ENCODE measurements at places on chromosomes 2 and 18.

- DNase-seq = no peak
Observed at GRCh38 chr2:191901031-191901430, 54.1 kb upstream of the CAVIN2 start.

DNA sequence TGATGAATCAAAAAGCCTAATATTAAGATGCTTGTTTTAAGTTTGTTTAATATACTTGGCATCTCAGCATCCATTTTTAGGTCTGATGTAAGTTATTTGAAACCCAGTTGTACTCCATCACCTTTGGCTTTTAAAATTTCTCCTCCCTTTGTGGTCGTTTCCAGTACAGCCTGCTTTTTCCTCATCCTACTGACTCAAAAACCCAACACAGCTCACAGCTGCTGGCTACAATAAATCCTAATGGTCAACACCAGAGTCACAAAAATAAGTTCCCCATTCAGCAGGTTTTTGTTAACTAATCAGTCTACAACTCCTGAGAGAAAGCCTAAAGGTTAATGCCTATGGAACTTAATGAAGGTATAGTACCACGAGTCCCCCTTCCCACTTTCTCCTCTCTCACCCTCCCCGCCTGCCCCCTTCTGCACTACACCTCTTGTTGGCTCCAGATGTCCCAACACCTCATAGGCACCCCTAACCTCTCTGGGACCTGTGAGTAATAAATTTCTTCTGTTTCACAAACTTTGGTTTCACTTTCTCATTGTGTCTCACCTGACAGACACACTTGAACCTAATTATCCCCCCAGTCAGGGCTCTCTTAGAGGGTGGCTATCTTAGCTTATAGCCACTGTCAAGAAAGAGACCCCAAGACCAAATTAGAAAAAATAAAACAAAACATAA, 148.6 kb downstream of the GALNT1 start:
- DNase-seq = no peak

GRCh38 chr2:8803658-8804379, 33.6 kb downstream of the KIDINS220 start:
- DNase-seq = peak; percentile 99

GRCh38 chr2:186302263-186302662, 183.8 kb upstream of the ZC3H15 start:
- DNase-seq = no peak

- no peak for DNase-seq
Observed at GRCh38 chr2:119259296-119259860, 35.7 kb downstream of the STEAP3 start.

- no peak for DNase-seq
Observed at GRCh38 chr2:173424886-173425285, 70.2 kb downstream of the CDCA7 start.

DNA sequence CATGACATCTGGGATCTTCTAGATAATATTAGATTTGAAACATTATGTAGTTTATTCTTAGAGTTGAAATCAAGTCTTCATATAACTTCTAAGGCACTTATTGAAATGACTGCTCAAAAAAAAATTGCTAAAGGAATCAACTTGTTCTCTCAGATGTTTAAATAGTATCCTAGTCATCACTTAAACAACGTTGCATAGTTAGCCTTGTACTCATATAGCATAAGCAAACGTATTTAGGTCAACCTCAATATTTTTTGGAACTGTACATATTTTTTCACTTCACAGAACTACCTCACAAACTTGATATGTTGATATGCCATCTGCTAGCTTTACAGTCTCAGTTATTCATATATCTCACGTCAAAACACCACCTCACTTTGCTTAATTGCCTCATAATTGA, 47.1 kb upstream of the CREB1 start:
- no peak for DNase-seq

GRCh38 chr2:49616800-49617199, 462.5 kb upstream of the FSHR start:
- peak; percentile 10 for DNase-seq

DNA sequence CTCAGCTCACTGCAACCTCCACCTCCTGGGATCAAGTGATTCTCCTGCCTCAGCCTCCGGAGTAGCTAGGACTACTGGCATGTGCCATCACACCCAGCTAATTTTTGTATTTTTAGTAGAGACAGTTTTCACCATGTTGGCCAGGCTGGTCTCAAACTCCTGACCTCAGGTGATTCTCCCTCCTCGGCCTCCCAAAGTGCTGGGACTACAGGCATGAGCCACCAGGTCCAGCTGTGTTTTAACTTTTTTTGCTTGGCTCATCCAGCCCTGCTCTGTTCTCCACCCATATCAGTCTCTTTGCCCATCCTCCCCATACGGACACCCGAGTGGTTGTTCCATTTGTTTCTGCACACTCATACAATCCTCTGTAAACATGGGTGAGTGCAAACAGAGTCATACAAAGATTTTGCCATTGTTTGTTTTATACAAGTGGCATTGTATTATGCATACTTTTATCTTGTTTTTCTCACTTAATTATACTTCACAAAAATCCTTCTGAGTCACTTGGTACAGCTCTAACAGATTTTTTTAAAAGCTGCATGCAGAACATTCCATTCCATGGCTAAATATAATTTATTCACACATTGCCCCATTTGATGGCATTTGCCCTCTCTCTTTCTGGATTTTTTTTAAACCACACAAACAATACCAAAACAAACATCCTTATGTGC, 5.3 kb downstream of the APOB start:
- DNase-seq = peak; percentile 39

GRCh38 chr2:38935568-38936172, 46.0 kb downstream of the ARHGEF33 start:
- no peak for DNase-seq

- DNase-seq = no peak
Observed at GRCh38 chr2:173030561-173031490, 44.8 kb upstream of the MAP3K20 start.

DNA sequence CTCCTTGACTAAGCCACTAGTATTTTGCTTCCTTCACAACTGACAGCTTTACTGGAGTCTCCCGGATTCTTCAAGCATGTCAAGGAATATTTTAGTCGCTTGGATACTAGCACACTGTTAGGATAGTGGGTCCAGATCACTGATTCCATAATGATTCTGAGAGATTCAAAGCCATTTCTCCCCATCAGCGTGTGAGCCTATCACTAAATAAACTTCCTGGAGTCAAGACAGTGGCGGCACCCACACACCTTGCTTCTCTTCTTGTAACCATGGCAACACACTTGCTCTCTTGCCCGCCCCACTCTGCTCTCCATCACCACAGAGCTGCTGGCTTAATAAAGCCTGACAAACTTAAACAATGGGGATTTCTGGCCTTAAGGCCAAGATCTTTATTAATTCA, 245.1 kb downstream of the LRRTM1 start:
- DNase-seq = no peak

- DNase-seq = no peak
Observed at GRCh38 chr2:73292906-73293533, 328 bp downstream of the EGR4 start.

- DNase-seq = no peak
Observed at GRCh38 chr2:236286873-236287545, 22.8 kb upstream of the ASB18 start.

GRCh38 chr2:48448274-48449061, 81.5 kb upstream of the STON1 start:
- DNase-seq = no peak

DNA sequence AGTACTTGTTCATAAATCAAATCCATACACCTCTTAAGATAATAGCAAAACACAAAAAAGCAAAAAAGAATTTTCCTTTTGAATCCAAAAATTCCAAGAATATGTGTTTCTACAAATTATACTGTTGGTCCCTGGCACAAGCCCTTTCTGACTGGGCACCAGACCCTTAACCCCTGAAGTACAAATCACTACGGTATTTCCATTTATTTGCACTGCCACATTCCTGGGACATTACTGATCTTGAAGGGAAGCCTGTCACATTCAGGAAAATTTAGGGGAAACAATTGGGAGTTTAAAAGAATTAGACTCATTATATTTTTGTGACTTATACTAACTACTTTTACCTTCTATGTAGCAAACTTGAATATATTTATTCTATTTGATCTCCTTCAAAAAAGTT, 98.8 kb downstream of the ZNF521 start:
- no peak for DNase-seq

DNA sequence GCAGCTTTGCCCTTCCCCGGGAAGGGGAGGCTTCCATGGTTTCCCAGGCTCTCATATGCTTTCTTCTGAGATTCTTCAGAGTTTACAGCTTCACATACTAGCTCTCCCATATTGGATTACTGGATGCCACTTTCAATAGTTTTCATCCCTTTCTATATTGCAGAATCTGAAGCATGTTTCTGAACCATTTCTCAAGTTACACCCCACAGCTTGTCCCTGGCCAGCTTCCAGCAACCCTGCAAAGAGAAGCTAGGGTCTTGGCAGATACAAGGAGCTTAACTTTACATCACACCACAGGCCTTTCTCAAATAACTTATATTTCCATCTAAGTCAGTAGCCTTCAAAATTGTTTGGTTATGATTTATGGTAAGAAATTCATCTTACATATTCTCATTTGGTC, 39.6 kb downstream of the LHCGR start:
- DNase-seq = no peak

DNA sequence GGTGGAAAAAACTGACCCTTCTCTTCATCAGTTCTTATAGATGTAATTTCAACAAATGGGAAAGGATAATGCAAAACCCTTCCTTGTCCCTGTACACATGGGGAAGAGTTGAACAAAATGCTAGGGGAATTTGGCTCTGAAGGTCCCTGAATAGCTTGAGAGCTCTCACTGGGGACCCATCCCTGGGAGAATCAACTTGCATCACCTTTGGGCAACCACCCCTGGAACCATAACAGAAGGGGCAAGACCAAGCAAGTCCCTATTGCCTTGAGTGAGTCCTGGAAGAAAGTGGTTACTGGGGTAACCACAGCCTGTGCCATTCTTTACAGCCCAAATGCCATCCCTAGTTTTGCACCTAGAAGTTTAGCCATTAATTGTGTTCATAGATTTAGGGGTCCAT, 52.2 kb upstream of the B3GNT2 start:
- DNase-seq = no peak

DNA sequence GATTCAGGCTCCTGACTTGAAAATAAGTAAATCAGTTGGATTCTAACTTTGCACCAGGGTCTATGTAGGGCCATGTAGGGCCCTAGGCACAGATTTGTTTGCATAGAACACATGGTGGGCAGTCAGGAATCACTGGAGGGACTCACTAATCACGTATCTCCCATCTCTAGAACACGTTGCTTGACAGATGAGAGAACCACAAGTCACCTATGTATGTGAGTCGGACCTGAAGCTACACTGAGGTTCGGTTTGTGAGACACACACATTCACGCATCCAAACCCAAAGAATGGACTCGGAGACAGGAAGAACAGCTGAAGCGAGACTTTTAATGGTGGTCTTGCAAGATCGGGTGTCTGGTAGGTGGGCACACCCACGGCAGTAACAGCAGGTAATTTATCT, 157.0 kb downstream of the ZNF516 start:
- DNase-seq = no peak

DNA sequence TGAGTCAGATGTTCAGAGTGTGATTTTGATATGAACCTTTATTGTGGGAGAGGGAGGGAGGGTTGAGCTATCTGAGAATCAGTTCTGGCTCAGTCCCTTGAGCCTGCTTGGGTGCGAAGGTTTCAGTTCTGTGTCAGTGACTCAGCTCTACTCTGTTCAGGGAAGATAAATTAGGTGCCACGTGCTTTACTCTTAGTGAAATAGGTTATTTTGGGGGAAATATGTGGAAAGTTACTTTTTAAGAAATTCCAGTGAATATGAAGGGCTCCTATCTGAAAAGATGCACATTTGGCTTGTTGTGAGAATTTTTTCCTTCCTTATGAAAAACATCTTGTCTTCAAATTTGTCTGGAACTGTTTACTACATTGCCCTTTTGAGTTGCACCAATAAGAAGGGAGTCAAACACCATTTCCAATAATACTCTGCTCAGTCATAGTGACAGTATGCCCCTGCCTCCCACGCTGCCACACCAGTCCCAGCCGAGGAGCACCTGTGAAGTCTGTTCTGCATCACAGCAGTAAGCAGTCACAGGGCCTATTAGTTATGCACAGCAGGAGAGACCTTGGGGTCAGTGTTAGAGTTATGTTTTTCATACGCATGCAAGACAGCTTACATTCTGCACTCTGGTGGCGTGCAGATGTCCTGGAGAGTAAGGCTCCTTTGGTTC, 32.8 kb upstream of the DNAH7 start:
- no peak for DNase-seq

- DNase-seq = peak; percentile 31
Observed at GRCh38 chr2:74876081-74876886, 42.4 kb downstream of the HK2 start.

- DNase-seq = peak; percentile 74
Observed at GRCh38 chr2:28391564-28392296, 928 bp upstream of the FOSL2 start.

DNA sequence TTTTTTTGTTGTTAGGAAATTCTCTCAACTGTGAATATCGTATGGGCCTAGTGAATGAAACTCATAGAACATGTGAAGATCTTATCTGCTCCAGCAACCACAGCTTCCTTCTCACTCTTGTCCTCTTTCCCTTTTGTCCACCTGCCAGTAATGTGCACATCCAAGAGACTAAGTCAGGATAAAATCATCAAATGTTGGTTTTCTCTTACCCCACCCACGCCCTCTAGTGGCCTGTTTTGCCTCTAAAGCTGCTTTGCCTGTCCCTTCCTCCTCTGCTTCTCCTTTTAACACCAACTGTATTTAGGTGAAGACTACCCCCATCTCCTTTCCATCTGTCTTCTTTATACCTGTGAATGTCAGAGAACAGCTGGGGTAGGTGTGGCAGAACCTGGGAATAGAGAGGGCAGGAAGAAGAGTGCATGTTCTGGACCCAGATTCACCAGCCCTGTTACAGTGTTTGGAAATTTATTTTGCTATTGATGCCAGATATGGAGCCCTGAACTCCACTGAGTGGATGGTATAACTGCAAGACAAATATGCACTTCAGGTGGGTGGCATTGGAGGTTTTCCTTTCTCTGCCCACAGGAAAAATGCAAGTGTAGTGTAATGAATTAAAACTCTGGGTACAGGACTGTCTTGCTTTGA, 8.4 kb upstream of the MGAT5 start:
- DNase-seq = peak; percentile 12

GRCh38 chr2:178238154-178238521, 43.8 kb downstream of the OSBPL6 start:
- DNase-seq = no peak

- no peak for DNase-seq
Observed at GRCh38 chr2:72028996-72029395, 118.7 kb downstream of the CYP26B1 start.

DNA sequence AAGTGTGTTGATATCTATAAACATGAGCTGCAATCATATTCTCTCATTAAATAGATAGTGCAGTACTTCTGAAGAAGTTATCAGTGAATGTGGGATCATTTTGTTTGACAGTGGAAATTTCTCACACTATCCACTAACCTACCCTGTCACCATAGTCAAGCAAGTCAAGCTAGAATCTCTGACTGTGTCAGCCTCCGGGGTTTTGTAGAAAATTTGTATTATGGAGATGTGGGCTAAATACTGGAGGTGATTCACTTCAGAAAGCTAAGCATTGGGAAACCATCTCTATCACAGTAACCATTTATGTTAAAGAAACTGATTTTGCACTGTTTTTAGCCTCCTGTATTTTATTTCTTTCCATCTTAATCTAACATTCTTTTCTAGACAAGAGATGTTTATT, 126.6 kb upstream of the CREB1 start:
- no peak for DNase-seq

All from SHP77 (cell line).